ENCODE measurements at places on chromosomes 5 and 9.
A peak's percentile ranks its signal among the peaks of the same experiment; 100 is the strongest.

GRCh38 chr9:91395553-91396471, 27.8 kb downstream of the NFIL3 start:
- DNase-seq, result no peak

- DNase-seq, result no peak
Measured at GRCh38 chr9:107170801-107171200, 112.3 kb upstream of the RAD23B start.

GRCh38 chr5:61019642-61020041, 74.6 kb downstream of the NDUFAF2 start:
- DNase-seq, result no peak

DNA sequence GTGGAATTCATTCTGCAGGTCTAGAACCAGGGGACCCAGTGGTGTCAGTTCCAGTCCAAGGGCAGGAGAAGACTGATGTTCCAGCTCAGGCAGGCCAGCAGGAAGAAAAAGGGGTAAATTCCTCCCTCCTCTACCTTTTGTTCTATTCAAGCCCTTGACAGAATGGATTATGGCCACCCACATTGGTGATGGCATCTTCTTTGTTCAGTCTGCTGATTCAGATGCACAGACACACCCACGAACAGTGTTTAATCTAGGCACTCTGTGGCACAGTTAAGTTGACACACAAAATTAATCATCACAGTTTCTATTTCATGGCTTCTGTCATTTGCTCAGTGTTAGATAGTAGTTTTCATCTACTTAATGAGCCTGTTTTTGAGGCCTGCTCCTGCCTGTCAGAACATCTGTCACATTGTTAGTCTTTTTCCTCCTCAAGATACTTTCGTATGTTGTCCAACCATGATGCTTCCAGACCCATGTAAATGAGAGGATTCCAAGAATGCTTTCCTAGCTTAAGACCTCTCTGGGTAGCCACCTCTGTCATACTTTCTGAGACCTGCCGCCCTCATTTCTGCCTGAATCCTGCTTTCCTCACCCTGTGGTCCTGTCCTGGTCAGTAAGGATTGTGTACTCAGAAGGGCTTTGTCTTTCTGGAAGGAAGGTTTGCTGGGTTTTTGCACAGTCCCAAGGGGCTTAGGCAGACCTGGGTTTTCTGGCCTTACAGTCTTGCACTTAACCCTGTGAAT, 72.5 kb downstream of the SPIN1 start:
- DNase-seq, result no peak

DNA sequence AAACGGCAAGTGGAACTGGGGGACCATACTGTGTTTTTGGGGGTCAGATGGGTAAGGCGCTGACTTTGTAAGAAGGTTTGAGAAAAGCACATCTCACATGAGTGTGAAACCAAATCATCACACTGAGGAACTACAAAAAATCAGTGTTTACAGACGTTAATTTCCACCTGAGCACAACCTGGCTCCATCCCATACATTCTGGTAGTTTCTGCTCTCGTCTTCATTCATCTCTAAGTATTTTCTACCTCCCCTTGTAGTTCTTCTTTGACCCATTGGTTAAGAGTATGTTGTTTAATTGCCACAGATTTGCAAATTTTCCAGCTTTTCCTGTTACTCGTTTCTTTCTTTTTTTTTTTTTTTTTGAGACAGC, 8.9 kb upstream of the DPP7 start:
- no peak for DNase-seq

GRCh38 chr9:128764361-128764760, 7.4 kb downstream of the ZER1 start:
- DNase-seq, result peak; percentile 54
